Central memory CD8-positive, alpha-beta T cell (primary cell): ENCODE measurements at places on chromosomes 11 and 22.

DNA sequence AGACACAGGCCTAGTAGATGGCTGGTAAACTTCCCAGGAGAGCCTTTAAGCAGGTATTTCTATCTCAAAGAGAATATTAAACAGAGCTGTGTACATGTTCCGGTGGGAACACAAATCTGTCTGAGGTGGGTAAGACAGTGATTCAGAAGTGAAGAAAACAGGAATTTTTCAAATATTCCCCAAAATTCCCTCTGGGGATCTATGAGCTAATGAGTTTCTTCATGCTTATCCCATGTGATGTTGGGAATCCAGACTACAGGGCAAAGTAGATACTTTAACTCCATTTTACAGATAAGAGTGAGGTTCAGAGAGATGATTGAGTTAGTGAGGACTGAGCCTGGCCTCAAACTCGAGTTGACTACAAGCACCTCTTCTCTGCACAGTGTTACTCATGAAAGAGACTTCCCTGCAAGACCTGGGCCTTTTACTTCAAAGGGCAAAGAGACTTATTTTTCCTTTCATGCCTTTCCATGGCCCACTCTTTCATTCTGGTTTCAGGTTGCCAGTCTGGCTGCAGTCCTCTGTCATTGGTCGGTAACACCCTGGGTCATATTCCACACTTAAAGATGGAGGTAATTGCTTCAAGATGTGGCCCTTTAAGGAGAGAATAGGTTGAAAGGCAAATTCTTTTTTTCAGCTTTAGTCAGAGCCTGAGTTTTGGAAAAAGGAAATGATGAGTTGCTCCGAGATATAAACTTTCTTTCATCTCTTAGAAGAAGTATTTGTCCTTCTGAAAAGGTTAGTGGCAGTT is 70.1 kb downstream of the CYB5R2 start:
- H3K4me1 ChIP-seq: no peaks in the 10 kb centered on the region
- no peaks in the 10 kb centered on the region for H3K27me3 ChIP-seq
- no peak overlapping the region for H3K4me3 ChIP-seq
- H3K27ac ChIP-seq: no peak overlapping the region

- H3K4me3 ChIP-seq: no peak overlapping the region
- H3K27ac ChIP-seq: no peak overlapping the region
These were observed 67.4 kb upstream of the RASSF10 start for GRCh38 chr11:12941671-12942070.

DNA sequence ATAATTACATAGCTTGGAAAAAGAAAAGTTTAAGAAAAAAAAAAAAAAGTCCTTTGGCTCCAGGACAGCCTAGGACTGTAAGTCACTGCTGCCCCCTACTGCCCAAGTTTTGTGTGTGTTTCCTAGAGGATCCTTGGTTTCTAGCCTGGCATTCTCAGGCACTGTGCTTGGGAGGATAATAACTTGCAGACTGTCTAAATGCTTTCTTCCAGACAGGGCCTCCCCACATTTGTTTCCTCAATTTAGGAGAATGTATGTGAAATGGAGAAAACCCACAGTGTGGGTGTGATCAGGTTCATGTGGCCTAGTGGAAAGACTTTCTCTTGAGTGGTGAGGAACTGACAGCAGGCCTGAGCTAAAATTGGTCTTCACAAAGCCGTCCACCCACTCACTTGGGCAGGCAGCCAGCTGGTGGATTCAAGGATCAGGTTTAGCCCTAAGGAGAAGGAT is 191.0 kb downstream of the NAV2 start:
- H3K27me3 ChIP-seq: no peaks in the 10 kb centered on the region
- H3K4me1 ChIP-seq: no peaks in the 10 kb centered on the region
- no peaks in the 10 kb centered on the region for H3K36me3 ChIP-seq

- H3K36me3 ChIP-seq: no peaks in the 10 kb centered on the region
- no peak overlapping the region for H3K4me3 ChIP-seq
- DNase-seq: no peak
- H3K4me1 ChIP-seq: no peaks in the 10 kb centered on the region
- peaks cover 25% of the 10 kb centered on the region for H3K27me3 ChIP-seq
These were observed 28.6 kb upstream of the OR8B8 start for GRCh38 chr11:124474079-124474478.

DNA sequence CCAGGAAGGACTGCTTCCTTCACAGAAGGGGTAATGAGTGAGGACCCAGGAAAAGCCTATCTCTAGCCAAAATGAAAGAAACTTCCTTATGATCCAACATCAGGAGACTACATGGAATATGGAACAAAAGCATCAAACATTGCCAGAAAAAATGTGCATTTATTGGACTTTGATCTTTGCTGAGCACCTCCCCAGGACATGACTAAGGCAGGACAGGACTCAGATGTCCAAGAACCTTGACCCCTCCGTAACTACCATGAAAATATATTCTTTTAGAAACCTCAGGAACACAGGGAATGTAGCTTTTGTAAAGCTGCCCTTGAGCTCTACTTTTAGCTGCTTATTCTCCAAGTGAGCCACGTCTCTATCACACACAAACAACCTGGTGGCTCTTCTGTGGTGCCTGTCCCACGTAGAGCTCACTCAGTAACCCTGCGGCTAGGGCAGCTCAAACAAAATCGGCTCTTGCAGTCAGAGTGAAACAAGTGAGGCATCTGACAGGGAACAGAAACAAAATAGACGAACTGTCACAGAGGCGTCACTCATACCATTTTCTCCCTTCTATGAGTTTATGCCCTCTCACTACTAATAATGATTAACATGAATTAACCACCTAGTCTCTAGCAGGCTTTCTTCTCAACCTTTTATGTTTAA is 471.5 kb upstream of the API5 start:
- DNase-seq: no peak
- no peaks in the 10 kb centered on the region for H3K36me3 ChIP-seq
- no peak overlapping the region for H3K4me3 ChIP-seq

DNA sequence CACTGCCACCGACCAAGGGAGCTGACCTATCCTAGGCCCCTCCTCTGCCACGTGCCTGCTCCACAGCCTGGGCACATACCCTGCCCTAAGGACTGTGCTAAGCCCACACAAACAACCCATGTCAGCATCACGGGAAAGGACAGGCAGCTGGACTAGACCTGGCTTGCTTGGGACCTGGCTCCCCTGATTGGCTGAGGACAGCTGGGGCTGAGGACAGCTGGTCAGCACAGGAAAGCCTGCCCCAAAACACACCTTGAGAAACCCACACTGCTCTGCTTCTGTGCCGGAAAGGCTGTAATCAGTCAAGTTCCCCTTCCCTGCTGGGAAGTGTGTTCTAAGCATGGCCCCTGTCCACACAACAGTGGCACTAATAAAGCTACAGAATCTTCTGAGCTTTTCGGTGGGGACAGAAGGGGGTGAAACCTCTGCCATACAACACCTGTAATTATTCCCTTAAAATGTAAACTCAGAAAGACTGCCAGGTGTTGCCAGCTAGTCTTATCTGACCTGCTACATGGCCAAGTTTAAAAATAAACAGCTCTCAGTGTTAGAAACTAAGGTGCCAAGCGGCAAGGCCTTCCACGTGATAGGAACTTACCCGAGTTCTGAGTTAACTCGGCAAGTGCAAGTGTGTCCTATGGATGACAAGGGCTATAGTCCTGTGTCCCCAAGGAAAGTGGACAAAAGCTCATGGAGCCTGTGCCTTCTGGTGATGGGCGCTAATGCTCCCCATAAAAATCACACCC is 35.7 kb upstream of the ARFGAP3 start:
- no peak overlapping the region for H3K27ac ChIP-seq
- H3K4me3 ChIP-seq: no peak overlapping the region
- peaks cover 64% of the 10 kb centered on the region for H3K4me1 ChIP-seq
- no peaks in the 10 kb centered on the region for H3K27me3 ChIP-seq
- H3K36me3 ChIP-seq: peaks cover 5% of the 10 kb centered on the region

- H3K27me3 ChIP-seq: no peaks in the 10 kb centered on the region
- no peaks in the 10 kb centered on the region for H3K4me1 ChIP-seq
- H3K27ac ChIP-seq: no peak overlapping the region
- H3K36me3 ChIP-seq: no peaks in the 10 kb centered on the region
- no peak overlapping the region for H3K4me3 ChIP-seq
- DNase-seq: no peak
These were observed 10.4 kb downstream of the ANO5 start for GRCh38 chr11:22203281-22203680.

GRCh38 chr11:73158356-73159051 is 16.4 kb upstream of the FCHSD2 start:
- no peak for DNase-seq
- peaks cover 30% of the 10 kb centered on the region for H3K4me1 ChIP-seq
- H3K4me3 ChIP-seq: no peak overlapping the region
- H3K36me3 ChIP-seq: no peaks in the 10 kb centered on the region
- H3K27ac ChIP-seq: no peak overlapping the region

- no peak overlapping the region for H3K4me3 ChIP-seq
- peaks cover 74% of the 10 kb centered on the region for H3K36me3 ChIP-seq
- H3K27me3 ChIP-seq: no peaks in the 10 kb centered on the region
- no peak for DNase-seq
- peak overlapping the region; percentile 35 for H3K27ac ChIP-seq
These were observed 18.5 kb downstream of the IRF7 start for GRCh38 chr11:597166-597725.

- H3K36me3 ChIP-seq: no peaks in the 10 kb centered on the region
- no peaks in the 10 kb centered on the region for H3K4me1 ChIP-seq
- no peak overlapping the region for H3K4me3 ChIP-seq
- DNase-seq: no peak
- no peak overlapping the region for H3K27ac ChIP-seq
- H3K27me3 ChIP-seq: no peaks in the 10 kb centered on the region
These were observed 135.4 kb upstream of the LARGE1 start for GRCh38 chr22:34055525-34056200.

DNA sequence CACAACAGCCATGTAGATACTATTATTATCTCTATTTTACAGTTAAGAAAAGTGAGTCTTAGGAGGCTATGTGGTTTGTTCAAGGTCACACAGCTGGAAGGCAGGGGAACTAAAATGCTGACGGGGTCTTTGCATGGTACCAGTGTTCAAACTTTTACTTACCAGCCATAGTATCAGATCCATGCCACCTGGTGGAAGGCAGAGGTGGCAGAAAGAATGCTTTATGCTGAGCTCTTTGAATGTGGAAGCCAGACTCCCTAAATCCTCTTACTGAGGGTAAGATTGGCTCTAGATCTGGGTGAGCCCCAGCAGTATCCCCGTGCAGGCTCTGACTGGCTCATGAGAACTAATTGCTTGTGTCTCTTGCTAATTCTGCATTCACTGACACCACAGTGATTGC is 54.3 kb upstream of the NAV2 start:
- peaks cover 2% of the 10 kb centered on the region for H3K36me3 ChIP-seq
- no peak overlapping the region for H3K27ac ChIP-seq
- H3K4me3 ChIP-seq: no peak overlapping the region
- no peaks in the 10 kb centered on the region for H3K27me3 ChIP-seq

DNA sequence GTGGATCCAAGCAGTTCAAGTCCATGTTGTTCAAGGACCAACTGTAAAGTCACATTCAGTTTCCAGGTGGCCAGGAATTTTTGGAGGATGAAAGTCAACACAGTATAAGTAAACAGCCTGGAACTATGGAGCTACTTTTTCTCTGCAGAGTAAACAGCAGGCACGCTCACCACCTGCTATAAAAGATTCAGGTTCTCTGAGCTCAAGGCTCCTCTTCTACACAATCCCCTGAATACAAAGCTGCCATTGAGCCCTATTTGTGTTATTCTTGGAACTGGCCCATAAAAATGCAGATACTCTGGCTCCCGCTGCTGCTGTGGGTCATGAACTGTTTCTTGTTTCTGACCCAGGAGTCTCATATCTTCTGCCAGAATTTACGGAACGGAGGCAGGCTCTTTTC is 56.9 kb upstream of the PRR5 start:
- H3K36me3 ChIP-seq: peaks cover 3% of the 10 kb centered on the region
- no peak overlapping the region for H3K4me3 ChIP-seq
- no peak overlapping the region for H3K27ac ChIP-seq
- no peaks in the 10 kb centered on the region for H3K27me3 ChIP-seq
- no peaks in the 10 kb centered on the region for H3K4me1 ChIP-seq

DNA sequence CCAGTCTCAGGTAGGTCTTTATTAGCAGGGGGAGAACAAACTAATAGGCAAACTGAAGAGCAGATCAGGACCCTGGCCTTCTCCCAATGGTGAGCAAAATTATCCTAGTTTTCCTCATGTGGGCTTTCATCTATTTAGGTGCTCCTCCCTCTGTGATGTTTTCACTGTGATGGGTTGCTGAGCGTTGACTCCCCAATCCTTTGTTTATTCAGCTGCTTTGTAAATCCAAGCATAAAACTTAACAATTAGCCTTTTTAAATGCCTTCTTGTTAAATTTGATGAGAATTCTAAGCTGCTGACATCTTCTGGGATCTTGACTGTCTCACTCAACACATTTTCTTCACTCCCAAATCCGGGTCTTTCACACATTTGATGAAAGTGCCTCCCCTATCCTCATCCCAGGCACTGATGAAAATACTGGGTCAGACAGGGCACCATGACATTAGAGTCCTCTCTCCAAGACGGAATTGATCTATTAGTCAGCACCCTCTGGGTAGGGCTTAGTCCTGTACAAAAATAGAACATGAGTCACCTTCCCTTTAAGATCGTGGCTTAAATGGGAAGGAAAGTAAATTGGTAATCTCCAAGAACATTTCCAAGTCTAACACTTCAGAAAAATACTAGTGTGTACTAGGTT is 199.3 kb upstream of the ISX start:
- no peak overlapping the region for H3K4me3 ChIP-seq
- H3K27me3 ChIP-seq: no peaks in the 10 kb centered on the region
- H3K36me3 ChIP-seq: no peaks in the 10 kb centered on the region
- DNase-seq: no peak

GRCh38 chr11:71066311-71066710 is 186.1 kb downstream of the SHANK2 start:
- no peak for DNase-seq
- H3K4me3 ChIP-seq: no peak overlapping the region
- H3K27ac ChIP-seq: no peak overlapping the region
- peaks cover 38% of the 10 kb centered on the region for H3K27me3 ChIP-seq
- no peaks in the 10 kb centered on the region for H3K4me1 ChIP-seq

- H3K27ac ChIP-seq: no peak overlapping the region
- H3K4me3 ChIP-seq: no peak overlapping the region
- peaks cover 15% of the 10 kb centered on the region for H3K36me3 ChIP-seq
These were observed 2.9 kb upstream of the WDR74 start for GRCh38 chr11:62842171-62842741.

DNA sequence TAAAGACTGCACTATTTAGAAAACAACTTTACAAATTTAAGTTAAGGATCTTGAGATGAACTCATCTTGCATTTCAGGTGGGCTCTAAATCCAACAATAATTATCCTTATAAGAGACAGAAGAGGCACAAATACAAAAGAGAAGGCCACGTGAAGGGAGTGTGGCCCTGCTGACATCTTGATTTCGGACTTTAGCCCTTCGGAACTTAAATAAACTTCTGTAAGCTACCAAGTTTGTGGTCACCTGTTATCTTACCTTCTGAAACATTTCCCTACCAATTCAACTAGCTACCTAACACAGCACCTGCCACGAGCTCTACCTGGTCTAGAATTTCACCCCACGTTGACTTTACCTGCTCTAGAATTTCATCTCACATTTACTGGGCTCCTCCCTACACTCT is 42.9 kb upstream of the ARHGAP32 start:
- DNase-seq: no peak
- no peaks in the 10 kb centered on the region for H3K36me3 ChIP-seq
- no peaks in the 10 kb centered on the region for H3K27me3 ChIP-seq

- H3K4me1 ChIP-seq: no peaks in the 10 kb centered on the region
- no peaks in the 10 kb centered on the region for H3K27me3 ChIP-seq
- H3K36me3 ChIP-seq: no peaks in the 10 kb centered on the region
- H3K4me3 ChIP-seq: no peak within 1 kb of the TSS
- H3K27ac ChIP-seq: no peak within 1 kb of the TSS
These were observed at the start of gene HBD for GRCh38 chr11:5234381-5234834. Gene HBD (minus strand): TSS chr11:5234483. CDS start chr11:5234433, 50 bp downstream.

GRCh38 chr11:79078999-79079398 is 361.8 kb downstream of the TENM4 start:
- DNase-seq: no peak
- no peak overlapping the region for H3K4me3 ChIP-seq
- H3K36me3 ChIP-seq: no peaks in the 10 kb centered on the region
- H3K27ac ChIP-seq: no peak overlapping the region
